CD4-positive, alpha-beta T cell treated with Interleukin-15 for 1 hour (primary cell): ENCODE measurements at places on chromosomes 16 and 17.
A peak's percentile ranks its signal among the peaks of the same experiment; 100 is the strongest.

DNA sequence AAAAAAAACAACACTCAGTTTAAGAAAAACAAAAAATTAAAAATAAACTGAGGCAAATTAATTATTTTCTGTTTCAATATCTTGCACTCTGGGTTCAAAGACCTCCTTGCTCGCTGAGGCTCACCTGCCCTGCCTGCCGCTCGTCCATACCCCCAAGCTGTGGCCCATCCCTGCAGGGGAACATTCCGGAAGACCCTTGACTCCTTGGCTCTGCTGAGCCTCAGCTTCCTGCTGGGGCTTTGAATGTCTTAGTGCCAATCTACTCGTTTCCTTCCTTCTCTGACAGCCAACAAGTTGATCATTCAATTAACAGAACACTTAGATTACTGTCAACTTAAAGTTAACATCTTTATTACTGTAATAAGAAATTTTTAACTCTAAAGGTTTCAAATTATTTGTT, 24.3 kb downstream of the G6PC1 start:
- DNase-seq = no peak

DNA sequence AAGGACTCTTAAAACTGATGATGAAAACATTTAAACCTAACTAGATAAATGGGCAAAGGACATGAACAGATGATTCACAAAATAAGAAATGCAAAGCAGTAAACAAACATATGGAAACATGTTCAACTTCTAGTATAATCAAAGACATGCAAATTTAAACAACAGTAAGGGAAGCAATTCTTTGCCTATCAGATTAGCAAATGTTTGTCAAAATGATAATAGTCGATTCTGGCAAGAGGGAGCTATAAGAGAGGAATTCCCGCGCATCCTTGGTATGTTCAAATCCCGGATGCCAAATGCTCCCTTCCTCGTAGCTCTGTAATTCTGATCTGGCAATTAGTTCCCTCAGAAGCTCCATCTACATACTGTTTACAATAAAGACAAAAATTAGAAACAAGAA, 320.5 kb downstream of the PHKB start:
- no peak for DNase-seq

DNA sequence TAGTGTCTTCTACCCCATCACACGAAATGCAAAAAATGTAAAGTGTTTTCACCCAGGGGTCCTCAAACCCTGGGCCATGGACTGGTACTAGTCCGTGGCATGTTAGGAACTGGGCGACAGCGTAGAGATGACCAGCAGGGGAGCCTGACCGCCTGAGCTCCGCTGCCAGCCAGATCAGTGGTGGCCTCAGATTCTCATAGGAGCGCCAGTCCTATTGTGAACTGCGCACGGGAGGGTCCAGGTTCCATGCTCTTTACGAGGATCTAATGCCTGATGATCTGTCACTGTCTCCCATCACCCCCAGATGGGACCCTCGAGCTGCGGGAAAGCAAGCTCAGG, 4.5 kb downstream of the SCARF1 start:
- no peak for DNase-seq

DNA sequence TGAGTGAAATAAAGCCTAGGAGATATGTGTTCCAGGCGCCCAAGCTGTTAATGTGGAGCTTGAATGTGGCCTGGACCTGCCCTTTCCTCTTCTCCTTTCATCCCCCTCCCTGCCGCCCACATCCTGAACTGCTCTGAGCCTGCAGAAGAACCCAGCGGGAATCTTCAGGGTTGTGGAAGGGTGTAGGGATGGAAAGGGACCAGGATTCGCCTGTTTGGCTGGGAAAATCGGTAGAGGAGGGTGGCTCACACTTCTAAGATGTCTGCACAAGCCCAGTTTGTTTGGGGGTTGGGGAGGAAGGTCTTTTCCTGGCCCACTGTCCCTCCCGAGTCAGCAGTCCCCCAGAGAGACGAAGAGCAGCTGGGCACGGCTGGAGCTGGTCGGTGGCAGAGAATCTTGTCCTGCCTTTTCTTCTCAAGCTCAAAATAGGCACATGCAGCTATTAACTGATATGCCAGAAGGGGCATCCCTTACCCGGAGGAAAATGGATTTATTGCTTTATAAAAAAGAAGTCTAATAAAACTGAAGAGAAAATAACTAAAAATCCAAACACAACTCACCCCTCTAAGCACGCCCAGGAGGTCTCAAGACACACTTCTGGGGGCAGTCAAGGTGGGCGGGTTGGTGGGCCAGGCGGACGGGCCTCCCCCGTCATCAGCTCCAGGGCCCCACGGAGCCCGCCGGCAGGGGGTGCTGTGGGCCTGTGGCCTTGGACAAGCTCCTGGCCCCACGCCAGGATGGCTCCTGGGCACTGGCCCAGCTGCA, 11.5 kb upstream of the PITPNA start:
- peak; percentile 65 for DNase-seq

DNA sequence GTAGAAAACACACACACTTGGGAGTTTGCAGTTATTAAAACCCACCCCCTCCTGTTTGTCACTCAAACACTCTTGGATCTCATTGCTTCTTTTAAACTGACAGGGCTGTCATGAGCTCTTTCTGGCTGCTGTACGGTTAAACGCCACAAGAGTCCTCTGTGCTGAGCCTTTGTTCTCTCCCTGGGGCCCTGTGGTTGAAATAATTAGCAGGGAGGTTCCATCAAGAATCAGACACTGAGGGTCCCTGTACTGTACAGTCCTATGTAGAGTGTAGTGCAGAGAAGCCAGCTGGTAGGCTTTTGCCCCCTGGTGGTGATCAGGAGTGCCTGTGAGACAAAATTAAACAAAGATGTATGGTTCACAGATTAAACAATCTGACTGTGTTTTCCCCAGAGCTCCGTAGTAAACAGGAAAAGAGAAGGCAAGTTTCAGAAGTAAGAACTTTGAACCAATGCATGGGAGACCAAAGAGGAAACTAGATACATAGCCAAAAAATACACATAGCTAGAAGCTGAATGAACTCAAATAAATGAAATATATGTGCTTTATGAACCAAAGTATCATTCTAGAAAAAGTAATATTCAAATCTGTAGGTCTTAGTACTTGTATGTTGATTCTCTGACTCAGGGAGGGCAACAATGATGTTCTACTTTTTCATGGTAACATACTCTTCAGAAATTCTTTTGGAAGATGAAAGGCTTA, 1.4 kb upstream of the SSH2 start:
- peak; percentile 84 for DNase-seq

DNA sequence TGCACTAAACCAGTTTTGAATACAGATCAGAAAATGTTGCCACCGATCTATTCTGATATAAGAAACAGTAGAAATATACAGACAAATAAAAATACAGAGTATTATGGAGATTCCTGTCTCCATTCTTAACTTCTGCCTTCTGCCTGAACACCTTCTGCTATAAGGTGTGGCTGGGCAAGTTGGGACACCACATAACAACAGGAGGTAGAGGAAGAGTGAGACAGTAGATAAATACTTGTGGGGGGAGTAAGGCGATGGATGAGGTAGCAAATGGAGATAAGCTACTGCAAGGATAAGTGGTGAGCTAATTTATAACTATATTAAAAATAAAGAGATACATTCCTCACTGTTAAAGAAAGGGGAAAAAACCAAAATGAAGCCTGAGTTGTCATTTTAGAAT, 143.7 kb downstream of the CDH8 start:
- no peak for DNase-seq

- DNase-seq = peak; percentile 59
These were observed 20.1 kb upstream of the TAOK1 start for GRCh38 chr17:29369831-29370735.

- no peak for DNase-seq
These were observed 11.8 kb downstream of the ADGRG3 start for GRCh38 chr16:57679767-57680482.
